Cardiac muscle cell (in vitro differentiated cells and primary cell): ENCODE measurements at places on chromosomes 13 and 19. TPM values are rescaled to one million over a fixed set of nuclear protein-coding genes. Genes with fewer than 3 reads are reported as not detected.

DNA sequence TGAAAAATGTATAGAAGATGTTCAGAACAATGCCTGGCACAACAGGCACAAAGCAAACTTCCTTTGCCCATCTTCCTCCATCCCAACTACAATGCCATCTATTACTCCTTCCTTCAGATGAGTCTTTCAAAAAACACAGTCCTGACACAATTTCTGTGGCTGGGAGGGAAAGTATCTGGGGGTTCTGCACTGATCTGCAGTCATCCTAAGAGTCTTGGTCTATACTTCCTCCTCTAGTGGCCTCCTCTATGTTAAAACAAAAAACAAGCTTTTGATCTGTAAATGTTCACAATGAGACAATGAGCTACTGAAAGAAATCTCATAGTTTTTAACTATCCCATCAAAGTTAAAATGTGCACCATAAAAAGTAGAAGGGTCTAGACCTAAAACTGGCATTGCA lies 44.8 kb downstream of the USP12 start:
- no peak for DNase-seq

AXL gene
- 62.7 and 68.5 TPM in 2 replicates for total RNA-seq

MED25 gene
- total RNA-seq = 68.7 and 83.7 TPM in 2 replicates

KLF1 gene
- 0.51 and 2.2 TPM in 2 replicates for total RNA-seq

GRCh38 chr13:99335603-99336002 lies 28.4 kb upstream of the GPR183 start:
- DNase-seq = no peak

SOHLH2 gene
- total RNA-seq = 1.6 and 7.0 TPM in 2 replicates

GRCh38 chr19:1285737-1286360 lies at the start of gene EFNA2:
EFNA2 (plus strand) TSS chr19:1285873; CDS start chr19:1286169, 296 bp downstream.
- DNase-seq = peak; percentile 58

NKPD1 gene
- 1.1 and 3.3 TPM in 2 replicates for total RNA-seq

LILRB5 gene
- total RNA-seq = not detected in 2 replicates

BRCA2 gene
- total RNA-seq = 1.8 and 5.2 TPM in 2 replicates

GRCh38 chr19:3673506-3674439 lies 26.5 kb downstream of the PIP5K1C start:
- no peak for DNase-seq
